Vagina (tissue), 2 donors: ENCODE measurements at places on chromosomes 12 and 14.

DNA sequence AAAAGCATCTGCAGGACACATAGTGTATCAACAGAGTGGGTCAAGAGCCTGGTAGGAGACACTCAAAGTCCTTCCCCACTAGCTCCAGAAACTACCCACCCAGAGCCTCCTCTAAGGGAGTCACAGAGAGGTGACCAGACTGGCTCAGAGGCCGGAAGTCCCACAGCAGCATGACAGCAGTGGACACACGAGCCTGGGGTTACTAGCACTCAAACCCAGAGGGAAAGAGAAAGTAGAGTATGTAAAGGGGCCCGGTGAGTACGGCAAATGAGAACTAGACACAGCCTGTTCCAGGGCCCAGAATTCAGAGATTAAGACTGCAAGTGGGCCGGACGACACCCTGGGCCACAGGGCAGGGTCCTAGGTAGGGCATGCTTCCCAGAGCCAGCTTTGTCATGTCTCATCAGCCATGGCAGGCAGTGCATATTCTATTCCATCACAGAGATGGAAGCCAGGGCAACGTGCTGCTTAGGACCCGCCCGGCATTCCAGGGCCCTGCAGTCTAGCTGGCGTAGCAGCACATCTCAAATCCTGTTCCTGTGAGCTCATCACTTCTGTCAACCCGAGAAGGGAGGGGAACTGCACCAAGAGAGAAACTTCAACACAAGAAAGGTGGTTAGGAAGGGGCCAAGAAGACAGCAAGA lies 4.2 kb downstream of the IFFO1 start:
- no peak for DNase-seq

- DNase-seq, result no peak
Measured at GRCh38 chr14:94403312-94403932, 15.0 kb upstream of the SERPINA1 start.

GRCh38 chr12:125184213-125184967 lies 119.2 kb downstream of the AACS start:
- no peak for DNase-seq

DNA sequence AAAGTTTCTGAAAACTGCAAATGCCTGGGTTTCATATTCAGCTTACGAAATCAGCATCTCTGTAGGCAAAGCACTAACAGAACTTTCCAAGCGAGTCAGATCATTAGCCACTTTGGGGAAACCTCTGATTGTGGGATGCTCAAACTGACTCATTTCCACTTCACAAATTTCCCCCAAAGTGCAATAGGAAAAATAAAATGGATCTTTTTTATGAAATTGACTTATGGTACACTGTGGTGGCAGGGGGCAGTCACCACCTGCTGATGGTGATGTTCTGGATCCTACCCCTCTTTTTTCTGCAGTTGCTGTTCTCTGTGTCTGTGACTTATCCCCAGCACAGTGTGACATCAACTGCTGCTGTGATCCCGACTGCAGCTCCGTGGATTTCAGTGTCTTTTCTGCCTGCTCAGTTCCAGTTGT lies 5.6 kb downstream of the TCTN1 start:
- DNase-seq, result no peak

DNA sequence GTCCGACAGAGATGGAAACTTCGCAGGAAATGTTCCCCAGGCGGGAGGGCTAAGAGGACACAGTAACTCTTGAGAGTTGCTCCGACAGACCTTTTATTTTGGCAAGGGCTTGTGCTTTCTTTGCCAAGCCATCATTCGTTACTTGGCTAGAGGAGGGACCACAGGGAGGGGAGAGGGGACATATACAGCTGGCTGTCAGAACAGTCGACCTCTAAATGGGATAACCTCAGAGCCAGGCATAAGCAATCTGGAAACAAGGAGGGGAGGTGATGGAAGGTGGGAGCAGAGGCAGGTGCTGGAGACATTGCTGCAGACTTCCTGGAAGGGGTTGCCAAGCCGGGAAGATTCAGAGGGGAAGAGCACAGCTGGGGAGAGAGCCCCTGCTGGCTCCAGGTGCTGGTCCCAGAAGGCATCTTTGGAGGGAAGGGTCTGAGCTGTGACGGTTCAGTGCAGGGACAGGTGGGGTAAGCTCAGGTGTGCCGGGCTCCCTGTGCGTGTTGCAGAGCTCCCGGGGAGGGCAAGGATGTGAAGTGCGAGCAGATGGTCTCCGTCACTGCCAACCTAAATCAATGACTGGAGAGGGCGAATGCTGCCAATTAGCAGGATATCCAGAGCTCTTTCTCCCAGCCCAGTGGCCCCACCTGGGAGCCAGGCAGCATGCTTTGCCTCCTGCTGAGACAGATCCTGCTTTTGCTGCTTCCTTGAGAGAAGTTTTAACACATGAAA lies 50.1 kb downstream of the CHST11 start:
- no peak for DNase-seq

GRCh38 chr14:89298056-89298834 lies 118.8 kb downstream of the FOXN3 start:
- DNase-seq, result no peak

GRCh38 chr12:51863933-51864832 lies 15.7 kb upstream of the FIGNL2 start:
- DNase-seq, result no peak

GRCh38 chr12:76024102-76024781 lies 7.3 kb downstream of the PHLDA1 start:
- DNase-seq, result no peak

- DNase-seq, result no peak
Measured at GRCh38 chr12:91817517-91817916, 328.1 kb downstream of the BTG1 start.

DNA sequence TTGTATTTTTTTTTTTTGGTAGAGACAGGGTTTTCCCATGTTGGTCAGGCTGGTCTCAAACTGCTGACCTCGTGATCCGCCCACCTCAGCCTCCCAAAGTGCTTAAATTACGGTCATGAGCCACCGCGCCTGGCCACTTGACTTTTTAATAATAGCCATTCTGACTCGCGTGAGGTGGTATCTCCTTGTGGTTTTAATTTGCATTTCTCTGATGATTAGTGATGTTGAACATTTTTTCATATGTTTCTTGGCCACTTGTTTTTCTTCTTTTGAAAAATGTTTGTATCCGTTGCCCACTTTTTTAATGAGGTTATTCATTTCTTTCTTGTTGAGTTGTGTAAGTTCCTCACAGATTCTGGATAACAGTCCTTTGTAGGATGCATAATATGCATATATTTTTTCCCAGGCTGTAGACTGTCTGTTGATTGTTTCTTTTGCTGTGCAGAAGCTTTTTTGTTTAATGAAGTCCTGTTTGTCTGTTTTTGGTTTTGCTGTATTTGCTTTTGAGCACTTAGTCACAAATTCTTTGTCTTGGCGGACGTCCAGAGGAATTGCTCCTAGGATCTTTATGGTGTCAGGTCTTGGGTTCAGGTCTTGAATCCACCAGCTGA lies 10.3 kb upstream of the PGAM5 start:
- no peak for DNase-seq

- no peak for DNase-seq
Measured at GRCh38 chr14:79652513-79653307, 558.6 kb downstream of the DIO2 start.

- DNase-seq, result no peak
Measured at GRCh38 chr14:99029145-99029915, 242.7 kb downstream of the BCL11B start.

- DNase-seq, result no peak
Measured at GRCh38 chr14:37598747-37599506, 3.5 kb downstream of the TTC6 start.

DNA sequence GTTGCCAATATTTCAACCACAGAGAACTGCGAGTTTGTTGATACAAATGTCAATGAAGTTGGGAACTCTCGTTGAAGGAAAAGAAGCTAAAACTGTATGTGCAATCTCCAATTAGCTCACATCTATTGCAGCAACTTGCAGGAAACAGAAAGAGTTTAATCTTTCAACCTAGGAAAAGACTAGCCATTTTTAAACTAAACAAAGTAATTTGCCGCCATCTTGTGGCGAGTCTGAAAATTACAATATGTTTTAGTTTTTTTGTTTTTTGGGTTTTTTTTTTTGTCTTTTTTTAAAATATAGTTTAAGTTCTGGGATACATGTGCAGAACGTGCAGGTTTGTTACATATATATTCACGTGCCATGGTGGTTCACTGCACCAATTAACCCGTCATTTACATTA lies 131.2 kb upstream of the FOXG1 start:
- DNase-seq, result no peak

- peak; percentile 86 for DNase-seq
Measured at GRCh38 chr14:94448071-94448808, 4.4 kb downstream of the SERPINA11 start.

- no peak for DNase-seq
Measured at GRCh38 chr14:37168721-37169120, 3.7 kb downstream of the SLC25A21 start.

DNA sequence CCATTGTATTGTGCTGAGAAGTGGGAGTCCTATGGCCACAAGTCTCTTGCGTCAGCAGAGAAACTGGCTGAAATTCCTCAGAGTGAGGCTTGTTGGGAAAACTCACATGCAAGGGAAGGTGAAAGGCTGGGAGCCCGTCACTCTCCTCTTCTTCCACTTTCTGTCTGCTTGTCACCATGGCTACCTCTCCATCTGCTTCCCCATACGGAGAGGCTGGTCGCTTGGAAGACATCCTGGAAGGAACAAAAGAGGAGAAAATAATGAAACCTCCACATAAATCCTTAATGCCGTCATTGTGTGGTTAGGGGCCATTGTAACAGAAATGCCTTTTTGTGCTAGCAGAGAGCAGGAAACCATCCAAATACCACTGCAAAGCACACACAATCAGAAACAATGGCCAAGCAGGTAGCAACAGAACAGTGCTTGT lies 53.7 kb downstream of the SOX5 start:
- DNase-seq, result no peak

DNA sequence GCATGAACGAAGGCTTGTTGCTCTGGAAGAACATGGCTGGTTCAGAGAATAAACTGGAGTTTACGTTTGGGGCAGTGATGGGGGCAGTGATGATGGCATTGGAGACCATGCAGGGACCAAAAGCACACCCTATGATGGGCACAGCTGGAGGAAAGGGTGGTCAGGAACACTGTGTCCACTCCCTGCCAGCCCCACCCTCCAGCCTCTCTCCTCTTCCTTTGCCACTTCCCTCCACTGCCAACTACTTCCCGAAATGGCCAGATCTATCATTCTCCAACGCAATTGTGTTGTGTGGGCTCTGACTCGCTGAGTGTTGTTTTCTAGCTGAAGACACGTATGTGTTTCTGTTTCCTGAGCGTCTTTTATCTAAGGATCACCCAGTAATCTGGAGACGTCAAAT lies 39.3 kb upstream of the GSG1 start:
- DNase-seq, result no peak

DNA sequence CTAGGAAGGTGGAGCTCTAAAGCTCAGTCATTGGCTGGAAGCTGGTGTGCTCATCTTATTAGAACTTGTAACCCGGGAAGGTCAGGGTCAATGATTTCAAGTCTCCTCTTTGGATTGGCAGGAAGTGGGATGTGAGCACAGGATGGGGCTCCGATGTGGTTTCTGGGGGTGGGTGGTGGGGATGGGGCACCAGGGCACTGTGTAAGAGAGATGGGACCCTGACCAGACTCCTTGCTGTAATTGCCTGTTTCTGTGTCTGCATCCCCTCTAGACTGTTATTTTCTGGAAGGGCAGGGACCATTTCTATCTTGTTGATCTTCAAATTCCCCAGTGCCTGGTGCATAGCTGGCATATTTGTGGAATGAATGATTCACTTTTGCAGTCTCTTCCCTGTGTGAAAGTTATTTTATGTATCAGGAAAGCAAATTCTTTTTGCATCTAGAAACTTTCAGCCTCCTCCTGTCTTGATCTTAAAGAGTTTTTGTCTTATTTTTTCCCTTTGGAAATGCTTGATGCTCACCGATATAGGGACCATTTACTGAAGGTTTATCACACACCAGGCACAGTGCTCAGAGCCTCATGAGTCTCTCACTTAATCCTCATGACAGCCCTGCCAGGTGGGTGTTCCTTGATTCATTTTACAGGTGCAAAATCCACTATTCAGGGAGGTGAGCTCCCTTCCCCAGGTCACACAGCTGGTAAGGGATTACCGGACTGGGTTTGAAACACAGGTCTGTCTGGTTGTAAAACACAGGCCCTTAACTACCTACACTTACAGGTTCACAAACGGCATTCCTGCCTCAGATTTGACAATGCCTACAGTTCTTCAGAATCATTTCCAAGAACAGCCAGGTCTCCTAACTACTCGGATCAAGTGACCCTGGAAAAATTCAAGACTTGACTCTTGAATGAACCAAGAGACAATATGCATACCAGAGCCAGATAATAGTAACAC lies 86.9 kb upstream of the IGF1 start:
- DNase-seq, result no peak

GRCh38 chr14:82776958-82777357 lies 1243.3 kb upstream of the SEL1L start:
- DNase-seq, result no peak

GRCh38 chr12:49375406-49375805 lies 8.1 kb downstream of the SPATS2 start:
- DNase-seq, result no peak

GRCh38 chr14:61478971-61479473 lies 157.6 kb downstream of the PRKCH start:
- no peak for DNase-seq

DNA sequence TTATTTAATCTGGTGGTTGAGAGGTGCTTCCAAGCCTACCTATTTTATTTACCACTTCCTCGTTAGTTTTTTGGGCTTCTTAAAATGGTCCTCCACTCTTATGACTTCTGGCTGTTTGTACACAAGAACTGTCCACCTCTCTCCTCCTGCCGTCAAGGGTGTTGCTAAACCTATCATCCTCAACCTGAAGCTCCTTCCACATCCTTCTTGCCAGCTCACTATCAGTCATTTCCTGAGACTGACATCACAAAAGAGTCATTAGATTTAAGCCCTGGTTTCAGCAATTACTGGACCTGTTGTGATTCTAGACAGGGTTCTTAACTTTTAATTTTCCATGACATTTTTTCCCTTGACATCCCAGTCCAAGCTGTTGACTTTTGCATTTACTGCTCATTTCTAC lies 91.9 kb downstream of the BICD1 start:
- DNase-seq, result no peak

DNA sequence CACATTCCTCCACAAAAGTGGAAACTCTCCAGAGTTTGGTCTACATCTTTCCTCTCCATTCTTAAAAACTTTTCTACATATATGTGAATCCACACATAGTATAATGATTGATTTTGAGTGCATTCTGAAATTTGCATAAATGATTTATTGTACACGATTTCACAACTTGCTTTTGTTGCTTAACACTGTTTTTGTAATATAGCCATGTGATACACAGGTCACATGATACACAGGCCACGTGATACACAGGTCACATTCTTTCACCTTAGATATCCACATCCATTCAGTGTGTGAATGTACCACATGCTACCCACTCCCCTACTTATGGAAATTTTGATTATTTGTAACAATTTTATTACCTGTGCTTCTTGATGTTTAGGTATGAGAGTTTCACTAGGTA lies 319.1 kb downstream of the ZFP36L1 start:
- no peak for DNase-seq

GRCh38 chr12:50103767-50104321 lies at the start of gene GPD1:
Gene GPD1 (plus strand): TSS chr12:50104008. CDS start chr12:50104051, 43 bp downstream.
- no peak for DNase-seq

DNA sequence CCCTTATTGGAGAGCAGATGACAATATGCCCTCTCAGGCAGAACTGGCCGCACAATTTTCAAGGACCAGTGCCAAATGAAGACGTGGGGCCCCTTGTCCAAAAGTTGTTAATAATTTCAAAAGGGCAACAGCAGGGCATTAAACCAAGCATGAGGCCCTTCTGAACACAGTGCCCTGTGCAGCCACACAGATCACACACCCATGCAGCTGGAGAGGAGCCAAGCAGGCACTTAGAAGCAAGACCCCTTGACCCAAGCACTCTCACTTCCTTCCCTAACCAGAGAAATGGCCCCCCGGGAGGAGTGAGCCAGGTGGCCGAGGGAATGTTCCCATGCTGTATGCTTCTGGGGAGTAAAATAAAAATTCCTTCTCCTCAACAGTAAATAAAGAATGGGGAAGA lies 114.0 kb upstream of the TMPO start:
- no peak for DNase-seq
